ENCODE measurements at places on chromosomes 6 and 20.

GRCh38 chr6:26233649-26234420, 131.2 kb upstream of the BTN3A2 start:
- peak; percentile 54 for DNase-seq

DNA sequence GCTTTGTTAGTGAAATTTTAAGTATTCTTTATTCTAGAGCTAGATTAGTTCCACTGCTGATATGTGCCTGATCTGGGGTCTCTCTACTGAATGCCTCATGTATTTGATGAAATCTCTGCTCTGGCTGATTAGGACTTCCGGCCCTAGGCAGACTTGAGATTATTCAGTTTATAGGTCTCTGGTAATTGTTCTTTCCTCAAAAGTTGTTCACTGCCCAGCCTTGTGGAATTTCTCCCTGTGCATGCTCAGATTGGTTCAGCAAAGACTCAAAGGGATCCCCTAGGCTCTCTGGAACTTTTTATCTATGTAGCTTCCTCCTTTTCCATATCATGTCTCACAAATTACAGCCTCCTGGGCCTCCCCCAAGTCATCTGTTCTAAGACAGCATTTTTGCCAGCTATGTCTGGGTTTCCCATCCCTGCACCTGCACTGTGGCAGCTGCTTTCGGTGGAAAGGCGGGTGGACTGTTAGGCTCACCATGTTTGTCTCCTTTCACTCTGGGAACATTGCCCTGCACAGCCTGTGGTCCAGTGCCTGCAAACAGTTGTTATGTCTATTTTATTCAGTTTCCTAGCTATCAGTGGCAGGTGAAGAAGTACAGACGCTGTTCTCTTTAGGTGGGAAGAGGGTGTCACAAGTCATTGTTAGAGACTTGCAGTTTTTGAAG, 73.7 kb downstream of the RPP40 start:
- DNase-seq: no peak

GRCh38 chr6:139981066-139981624, 606.7 kb upstream of the CITED2 start:
- DNase-seq: no peak

- no peak for DNase-seq
Observed at GRCh38 chr20:19495905-19496703, 262.0 kb upstream of the RIN2 start.

DNA sequence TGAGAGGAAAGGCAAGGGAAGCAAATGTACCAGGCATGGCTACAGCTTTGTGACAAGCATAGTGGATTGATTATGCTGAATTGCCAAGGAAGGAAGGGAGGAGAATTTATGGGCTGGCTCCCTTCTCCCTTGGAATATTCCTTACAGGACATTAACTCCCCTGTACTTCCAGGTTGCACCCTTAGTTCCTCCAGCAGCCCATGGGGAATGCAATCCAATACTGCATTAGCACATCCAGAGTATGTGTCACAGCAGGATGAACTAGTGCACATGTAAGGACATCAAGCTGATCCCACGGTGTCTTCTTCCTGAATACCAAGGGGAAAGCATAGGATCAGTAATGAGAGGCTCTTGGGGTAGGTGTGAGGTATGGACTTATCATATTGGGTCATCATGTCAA, 390.7 kb upstream of the POU3F2 start:
- DNase-seq: no peak

GRCh38 chr20:34215711-34216381, 25.4 kb upstream of the ASIP start:
- DNase-seq: no peak
